Esophagus squamous epithelium (tissue), 5 donors: ENCODE measurements at places on chromosomes 3 and 15.

GRCh38 chr3:30248423-30248822, 358.0 kb upstream of the TGFBR2 start:
- no peak for DNase-seq

DNA sequence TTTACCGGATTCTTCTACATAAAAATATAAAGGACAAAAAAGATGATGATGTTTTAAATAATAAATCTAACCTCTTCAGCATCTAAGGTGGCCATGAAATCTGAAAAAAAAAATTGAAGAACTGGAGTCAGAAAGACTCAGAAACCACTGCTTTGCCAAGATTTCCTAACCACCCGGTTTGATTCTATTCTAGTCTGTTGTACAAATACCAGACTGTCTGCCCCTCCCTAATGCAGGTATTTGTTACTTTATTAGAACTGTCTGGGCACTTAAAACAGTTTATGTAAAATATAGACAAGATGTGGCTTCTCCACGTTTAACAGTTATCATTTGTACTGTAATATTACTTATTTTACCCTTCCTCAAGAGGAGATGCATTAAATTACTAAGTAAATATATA, 48.8 kb downstream of the UACA start:
- no peak for DNase-seq

GRCh38 chr3:59237121-59237520, 187.3 kb upstream of the CFAP20DC start:
- no peak for DNase-seq

GRCh38 chr3:45320986-45321385, 67.4 kb upstream of the LARS2 start:
- DNase-seq: no peak

DNA sequence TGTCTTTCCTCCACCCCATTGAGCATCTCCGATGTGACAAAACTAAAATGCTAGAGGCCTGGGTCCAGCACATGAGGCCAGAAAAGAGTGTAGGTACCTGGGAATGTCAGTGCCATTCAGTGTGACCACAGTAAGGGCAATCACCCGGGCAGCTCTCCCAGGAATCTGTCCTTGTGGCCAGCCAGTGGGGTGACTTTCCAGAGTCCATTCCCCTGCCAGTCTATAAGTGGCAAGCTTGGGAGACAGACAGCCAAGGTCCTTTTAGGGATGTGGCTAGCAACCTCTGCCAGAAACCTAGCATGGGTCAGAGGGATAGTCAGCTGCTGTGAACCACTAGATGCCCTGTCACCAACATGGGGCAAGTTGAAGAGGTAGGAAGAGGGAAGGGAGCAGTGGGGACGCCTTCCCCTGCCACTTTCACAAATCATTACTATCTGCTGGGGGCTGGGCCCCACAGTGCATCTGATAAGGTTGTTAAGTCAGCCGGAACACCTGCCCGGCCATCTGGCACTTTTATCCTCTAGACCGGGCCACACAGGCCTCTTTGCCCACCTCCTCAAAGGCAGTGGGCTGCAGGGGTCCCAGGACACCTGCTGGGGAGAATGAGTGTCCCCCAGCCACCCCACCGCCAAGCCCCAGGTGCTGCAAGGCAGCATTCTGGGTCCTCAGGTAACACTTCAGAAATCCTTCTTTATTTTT, 24.8 kb upstream of the DET1 start:
- no peak for DNase-seq

GRCh38 chr3:39528844-39529243, 61.4 kb downstream of the MOBP start:
- no peak for DNase-seq
